DMS53 (cell line): ENCODE measurements at places on chromosomes 6 and 20.

- DNase-seq: no peak
Observed at GRCh38 chr6:39924283-39924682, 10.0 kb downstream of the MOCS1 start.

DNA sequence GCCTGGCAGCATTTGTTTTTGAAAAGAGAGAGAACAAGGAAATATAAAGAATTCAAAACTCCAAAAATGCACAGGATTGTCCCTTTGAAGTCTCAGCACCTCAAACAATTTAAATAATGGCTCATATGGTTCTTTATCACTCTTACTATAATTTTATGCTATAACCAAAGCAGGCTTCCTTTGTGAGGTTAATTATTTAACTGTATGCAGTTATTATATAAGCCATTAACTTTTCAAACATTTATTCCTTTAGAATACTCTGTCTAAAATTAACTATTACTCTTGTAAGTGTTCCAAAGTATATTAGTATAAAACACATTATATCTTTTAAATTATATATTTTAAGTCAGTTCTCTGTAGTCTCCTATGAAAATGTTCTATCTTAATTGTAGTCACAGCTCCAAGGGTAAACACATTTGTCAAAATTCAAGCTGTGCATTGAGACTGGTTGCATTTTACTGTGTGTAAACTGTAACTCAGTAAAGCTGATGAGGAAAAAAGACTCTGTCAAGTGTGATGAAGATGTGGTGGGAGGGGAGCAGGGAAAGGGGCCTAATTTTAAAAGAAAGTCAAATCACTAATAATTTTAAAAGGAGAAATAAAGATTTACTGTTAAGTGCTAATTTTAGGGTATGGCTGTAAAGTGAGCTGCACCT, 20.0 kb upstream of the PLAGL1 start:
- no peak for DNase-seq

DNA sequence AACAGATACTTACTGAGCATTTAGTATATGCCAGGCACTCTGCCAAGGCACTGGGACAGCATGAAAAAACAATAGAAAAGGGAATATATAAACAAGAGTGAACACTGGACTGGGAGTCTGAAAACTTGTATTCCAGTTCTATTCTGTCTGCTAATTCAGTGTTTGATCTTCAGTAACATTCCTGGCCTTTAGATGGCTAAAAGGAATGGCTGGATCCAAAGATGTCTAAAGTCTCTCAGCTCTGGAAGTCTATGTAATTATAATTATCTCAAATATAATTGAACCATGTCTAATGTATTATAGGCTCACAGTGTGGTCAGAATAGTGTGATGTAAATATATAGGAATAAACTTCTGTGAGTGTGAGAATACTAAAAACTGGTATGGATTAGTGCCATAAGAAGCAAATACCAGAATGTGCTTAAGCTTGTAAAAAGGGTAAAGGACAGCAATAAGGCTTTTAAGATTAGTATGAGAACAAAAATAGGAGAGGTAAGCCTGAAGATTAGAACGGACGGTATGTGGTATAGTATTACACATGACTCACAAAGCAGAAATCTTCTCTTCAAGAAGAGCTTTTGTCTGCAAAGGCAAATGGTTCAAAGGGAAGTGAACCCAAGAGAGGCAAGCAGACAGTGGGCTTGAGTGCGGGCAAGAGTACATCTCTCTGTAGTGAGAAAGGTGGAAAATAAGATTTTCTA, 68.5 kb downstream of the TMEM200A start:
- no peak for DNase-seq

DNA sequence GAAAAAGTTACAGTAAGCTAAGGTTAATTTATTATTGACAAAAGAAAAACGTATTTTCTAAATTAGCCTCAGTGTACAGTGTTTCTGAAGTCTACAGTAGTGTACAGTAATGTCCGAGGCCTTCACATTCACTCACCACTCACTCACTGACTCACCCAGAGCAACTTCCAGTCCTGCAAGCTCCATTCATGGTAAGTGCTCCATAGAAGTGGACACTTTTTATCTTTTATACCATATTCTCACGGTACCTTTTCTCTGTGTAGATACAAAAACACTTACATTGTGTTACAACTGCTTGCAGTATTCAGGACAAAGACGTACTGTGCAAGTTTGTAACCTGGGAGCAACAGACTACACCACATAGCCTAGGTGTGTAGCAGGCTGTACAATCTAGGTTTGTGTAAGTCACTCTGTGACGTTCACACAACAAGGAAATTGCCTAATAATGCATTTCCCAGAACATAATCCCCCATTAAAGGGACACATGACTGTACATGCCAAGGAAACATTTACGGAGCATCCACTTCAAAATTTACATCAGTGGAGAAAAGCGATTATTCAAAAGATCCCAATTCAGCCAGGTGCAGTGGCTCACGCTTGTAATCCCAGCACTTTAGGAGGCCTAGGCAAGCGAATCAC, 133.4 kb downstream of the BANF2 start:
- DNase-seq: no peak

- no peak for DNase-seq
Observed at GRCh38 chr20:47499053-47499452, 2.6 kb upstream of the NCOA3 start.

GRCh38 chr6:89010825-89011224, 47.4 kb upstream of the RNGTT start:
- DNase-seq: no peak

DNA sequence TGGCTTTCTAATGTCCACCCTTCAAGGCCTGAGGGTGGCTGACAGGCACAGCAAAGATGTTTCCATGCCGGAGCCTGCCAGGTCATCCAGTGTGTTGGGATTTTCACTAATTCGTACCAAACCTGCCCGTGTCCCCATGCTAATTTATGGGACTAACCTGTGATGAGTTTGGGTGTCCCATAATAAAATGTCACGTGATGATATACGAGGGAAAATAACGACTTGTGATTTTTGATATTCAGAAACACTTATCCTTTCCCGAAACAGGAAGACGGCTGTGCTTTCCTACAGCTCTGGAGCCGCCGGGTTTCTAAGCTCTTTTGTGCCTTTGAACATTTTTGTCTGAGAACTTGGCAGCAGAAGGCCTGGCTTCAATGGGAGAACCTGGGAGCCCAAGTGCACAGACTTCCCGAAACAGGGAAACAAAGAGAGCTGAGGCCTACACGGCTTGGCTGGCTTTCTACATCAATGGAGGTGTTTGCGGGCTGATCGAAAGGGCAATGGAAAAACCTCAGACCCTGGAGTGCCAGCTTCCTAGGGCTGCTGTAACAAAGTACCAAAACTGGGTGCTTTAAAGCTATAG, 171.9 kb upstream of the JARID2 start:
- DNase-seq: no peak

DNA sequence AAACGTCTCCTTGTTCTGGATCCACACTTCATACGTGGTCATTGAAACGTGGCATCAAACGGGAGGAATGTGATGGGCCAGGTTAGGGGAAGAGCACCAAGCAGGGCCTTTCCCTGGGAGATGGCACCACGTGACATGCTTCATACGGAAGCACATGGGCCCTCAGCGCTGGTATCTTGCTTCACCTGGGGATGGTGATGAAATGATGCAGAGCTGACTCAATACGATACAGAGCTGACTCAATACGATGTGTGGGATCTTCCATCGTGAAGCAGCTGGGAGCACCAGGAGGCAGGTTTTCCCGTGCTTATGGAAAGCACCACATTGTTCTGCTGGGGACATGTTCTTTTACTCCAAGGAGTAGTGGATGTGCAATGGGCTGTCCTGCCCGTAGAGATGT, 22.5 kb upstream of the TAGAP start:
- DNase-seq: no peak

DNA sequence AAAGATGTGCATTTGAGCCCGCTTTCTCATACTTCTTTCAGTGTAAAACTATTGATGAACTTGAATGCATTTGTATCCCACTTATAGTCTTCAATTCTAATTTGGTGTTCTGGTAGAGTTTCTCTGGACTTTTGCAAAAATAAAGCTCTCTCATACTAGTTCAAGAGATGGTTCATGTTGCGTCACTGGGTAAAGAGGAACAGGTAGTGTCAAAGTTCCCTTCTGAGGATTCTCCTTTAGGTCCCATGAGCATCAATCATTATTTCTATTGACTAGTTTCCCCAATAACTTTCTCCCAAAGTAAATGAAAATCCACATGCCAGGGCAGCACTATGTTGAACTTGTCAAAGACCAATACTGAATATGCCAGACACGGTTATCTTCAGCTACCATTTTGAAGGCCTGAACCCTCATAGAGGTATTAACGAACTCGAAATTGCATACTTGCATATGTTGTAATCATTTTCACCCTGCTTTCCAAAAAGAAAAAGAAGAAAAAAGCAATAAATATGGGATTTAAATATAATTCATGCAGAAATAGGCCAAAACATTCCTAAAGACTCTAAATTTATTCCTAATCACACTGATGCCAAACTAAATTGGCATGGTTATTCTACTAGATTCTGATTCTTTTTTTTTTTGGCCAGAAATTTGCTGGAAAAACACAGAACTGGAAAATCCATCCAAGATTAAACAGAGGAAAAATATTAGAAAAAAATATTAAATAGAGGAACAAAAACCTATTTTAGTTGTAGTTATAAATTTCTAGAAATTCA, 84.5 kb downstream of the SGK1 start:
- DNase-seq: no peak

DNA sequence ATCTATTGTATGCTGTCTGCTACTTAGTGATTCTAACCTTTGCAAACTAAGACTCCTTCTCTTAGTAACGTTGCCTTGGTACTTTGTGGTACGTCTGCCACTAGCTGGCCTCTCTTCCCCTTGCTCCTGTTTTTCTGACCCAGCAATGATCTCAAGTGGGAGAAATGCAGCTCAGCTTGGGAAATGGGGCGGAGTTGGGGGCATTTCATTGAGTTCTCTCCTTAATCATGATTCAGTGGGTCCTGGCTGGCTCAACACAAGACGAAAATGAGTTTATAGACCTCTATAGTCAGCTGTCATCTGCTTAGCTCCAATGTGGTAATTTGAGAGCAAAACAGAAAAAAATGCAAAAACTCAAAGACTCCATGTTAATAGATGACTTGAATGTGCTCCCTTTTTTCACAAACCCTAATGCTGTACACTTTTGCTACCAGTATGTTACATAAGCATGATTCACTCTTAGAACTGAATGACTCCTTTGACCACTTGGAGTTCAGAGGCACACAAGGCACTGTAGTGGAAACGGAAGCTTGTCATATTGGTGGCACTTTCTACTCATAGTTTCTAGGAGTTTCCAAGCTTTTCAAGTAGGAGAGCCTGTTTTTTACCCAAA, 55.3 kb upstream of the SOX4 start:
- no peak for DNase-seq

DNA sequence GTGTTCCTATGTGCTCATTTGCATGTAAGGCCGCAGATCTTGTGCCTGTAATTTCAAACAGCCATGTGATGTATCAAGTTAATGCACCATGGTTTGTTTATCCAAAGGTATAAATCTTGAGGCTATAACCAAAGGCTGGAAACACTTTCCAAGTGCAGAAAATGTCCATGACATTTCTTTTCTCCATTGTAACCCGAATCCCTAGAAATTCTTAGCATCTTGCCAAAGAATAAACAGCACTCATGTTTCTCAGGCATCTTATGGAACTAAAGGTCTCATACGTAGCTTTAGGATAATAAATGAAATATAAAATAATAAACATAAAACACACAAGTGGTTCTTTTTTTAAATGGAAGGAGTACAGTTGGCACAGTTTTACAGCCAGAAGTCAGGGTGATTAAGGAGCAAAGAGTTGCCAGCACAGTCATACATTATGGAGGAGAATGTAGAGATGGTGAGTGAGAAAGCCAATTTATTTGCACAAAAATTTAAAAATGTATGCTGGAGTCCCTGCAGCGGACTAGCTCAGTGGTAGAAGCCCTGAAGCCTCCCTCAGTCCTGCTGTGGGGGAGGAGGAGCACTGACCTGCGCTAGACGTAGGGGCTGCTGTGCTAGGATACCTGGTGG, 18.0 kb downstream of the CDH26 start:
- no peak for DNase-seq

DNA sequence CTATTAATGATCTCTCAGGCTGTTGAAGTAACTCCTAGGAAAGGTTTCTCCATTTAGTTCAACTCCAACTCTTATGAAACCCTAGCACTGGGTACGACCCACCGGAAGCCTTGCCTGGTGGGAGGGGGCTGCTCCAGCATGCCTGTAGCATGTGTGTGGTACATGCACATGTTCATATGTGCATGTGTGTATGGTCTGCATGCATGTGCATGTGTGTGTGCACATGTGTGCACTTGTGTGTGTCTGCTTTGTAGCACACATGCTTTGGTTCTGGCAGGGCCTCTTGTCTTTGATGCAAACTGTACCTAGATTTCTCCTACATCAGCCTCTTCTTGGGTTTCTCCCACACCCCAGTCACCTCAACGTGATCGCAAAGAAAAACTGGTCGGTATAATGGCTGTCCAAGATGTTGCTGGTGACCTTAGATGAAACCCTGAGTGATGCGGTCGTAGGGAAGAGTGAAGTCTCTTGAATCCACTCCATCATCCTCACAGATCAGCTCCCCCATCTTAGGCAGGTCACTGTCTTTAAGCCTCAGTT, 193.5 kb downstream of the MYLK4 start:
- no peak for DNase-seq

DNA sequence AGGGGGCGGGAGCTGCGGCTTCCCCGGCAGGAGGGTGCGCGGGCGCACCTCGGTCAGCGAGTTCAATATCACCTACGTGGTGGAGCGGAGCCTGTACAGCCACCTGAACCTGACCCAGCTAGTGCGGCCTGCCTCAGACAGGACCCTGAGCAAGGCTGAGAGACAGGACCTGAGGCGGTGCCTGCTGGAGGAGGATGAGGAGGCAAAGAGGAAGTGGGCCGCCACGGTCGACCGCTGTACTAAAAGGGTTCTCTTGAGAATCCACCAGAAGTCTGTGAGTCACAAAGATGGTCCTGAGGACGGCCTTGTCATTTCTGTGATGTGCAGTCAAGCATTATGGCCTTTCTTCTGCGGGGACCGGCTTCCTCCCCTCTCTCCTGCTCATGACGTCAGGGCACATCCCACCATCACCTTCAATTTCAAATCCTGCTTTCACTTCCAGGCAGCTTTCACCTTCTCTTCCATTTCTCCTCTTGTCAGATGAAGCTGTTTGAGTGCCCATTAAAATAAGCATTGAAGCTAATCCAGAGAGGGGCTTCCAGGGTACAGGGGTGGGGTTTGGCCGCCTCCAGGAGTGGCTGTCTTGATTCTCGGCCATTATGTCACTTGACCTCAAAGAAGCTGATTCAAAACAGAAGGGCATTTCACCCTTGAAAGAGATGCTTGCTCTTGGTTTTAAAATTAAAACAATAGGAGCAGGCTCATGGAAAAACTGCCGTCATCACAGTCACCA, 177.6 kb downstream of the SASH1 start:
- no peak for DNase-seq
